ENCODE measurements at places on chromosomes 1 and 21.
A peak's percentile ranks its signal among the peaks of the same experiment; 100 is the strongest.

DNA sequence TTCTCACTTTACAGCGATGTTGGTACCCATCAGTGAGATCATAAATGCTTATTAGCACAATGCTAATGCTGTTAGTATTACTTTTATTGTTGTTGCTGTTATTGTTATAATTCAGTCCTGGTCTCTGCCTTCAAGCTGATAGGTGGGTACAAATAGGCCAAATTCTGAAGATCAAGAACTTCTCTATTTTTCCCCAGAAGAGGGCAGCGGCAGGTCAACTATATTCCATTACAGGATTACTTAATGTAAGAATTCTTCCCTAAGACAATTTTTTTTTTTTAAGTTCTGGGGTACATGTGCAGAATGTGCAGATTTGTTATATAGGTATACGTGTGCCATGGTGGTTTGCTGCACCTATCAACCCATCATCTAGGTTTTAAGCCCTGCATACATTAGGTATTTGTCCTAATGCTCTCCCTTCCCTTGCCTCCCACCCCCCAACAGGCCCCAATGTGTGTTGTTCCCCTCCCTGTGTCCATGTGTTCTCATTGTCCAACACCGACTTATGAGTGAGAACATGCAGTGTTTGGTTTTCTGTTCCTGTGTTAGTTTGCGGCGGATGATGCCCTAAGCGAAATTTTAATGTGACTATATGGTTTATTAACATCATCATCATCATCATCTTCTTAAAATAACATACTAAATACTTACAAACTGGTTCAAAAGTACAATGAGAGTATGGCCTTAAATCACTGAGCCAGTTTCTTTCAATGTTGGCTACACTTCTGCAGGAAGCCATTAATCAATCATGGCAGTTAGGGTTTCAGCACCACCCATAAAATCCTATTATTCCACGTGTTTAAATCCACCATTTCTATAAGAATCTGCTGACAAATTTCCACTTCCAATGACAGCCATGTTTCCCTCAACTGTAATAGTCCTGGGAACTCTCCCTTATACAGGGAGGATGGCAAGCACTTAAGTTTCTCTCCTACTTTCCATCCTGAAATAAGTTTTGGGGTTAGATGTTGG, 19.2 kb downstream of the SLC19A2 start:
- peak; percentile 37 for DNase-seq

- DNase-seq = no peak
Observed at GRCh38 chr1:219371471-219371870, 197.8 kb downstream of the LYPLAL1 start.

DNA sequence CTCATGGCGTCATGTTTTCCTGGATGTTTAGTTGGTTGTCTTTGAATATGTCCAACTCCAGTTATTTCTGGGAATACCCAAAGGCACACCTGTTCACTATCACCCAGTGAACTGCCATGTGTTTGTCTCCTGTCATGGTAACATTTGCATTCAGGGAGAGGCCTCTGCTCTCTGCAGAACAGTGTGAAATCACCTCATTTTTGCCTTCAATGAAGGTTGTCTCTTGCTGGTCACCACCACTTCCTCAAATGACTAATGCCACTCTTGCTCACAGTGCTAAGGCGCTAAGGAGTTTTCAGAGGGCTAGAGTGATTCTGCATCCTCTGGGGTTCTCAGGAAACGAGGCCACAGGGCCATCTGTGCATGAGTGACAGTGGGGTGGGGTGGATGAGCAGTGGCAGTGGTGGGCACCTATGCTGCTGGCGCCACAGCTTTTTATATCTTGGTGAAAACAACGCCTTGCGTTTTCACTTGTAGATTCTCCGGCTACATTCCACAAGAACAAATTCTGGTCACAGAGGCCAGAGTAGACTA, 60.0 kb upstream of the ATP5PO start:
- DNase-seq = peak; percentile 66

DNA sequence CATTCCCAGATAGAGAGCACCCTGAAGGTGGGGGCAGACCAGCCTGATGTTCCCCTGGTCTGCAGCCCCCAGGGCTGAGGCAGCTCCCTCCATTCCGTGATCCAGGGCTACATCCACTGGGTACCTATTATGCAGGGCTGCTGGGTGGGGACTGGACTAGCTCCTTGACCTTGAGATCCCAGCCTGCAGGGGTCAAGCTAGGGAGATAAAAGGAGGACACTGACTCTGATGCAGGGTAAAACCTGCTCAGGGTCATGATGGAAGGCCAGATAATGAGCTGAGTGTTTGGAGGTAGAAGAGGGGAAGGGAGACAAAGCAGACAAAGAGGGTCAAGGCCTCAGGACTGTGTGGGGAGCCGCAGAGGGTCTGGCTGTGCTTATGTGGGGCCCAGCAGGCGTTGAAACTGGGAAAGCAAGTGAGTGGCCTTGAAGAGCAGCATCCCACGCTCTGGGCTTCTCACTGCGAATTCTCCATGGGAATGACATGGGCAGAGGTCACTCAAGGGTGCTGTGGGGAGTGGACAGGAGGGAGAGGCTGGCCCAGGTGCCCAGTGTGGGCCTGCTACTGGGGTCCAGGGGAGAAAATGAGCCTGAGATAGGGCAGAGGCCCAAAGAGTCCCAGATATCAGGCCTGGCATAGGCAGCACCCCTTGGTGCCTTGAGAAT, 9.7 kb downstream of the FOXO6 start:
- no peak for DNase-seq

- peak; percentile 100 for DNase-seq
Observed at GRCh38 chr1:110338309-110338885, 780 bp upstream of the RBM15 start.

- no peak for DNase-seq
Observed at GRCh38 chr1:48588061-48588460, 116.1 kb upstream of the SPATA6 start.

- no peak for DNase-seq
Observed at GRCh38 chr21:38439426-38439825, 58.9 kb downstream of the ERG start.

GRCh38 chr1:42463921-42464320, 835 bp downstream of the CCDC30 start:
- no peak for DNase-seq

DNA sequence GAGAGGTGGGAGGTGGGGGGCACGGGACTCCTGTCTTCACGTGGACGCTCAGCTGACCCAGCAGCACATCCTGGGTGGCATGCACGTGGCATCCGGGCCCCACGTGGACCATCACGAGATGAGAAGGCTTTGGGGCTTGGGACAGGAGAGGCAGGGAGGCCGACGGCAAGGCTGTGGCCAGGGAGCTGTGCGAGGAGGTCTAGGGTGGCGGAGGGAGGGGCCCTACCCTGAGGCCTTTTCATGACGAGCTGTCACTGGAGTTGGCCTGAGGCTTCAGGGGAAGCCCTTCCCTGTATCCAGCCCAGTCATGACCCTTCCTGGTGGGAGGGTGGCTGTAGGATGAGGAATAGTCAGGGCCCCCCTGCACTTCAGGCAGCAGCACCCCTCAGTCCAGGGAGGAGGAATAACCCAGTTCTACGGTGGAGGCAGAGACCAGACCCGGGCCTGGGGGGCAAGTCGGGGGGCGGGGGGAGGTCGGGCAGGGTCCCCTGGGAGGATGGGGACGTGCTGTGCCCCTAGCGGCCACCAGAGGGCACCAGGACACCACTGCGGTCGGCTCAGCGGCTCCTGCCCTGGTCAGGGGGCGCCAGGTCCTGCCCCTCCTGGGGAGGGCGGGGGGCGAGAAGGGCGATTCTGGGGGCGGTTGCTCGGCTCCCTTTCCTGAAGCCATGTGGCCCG, 2.0 kb upstream of the PERM1 start:
- DNase-seq = no peak

GRCh38 chr1:67674260-67675011, 10.6 kb upstream of the GADD45A start:
- no peak for DNase-seq

- DNase-seq = no peak
Observed at GRCh38 chr1:23911921-23912320, 1.2 kb downstream of the CNR2 start.

GRCh38 chr1:4086921-4087320, 186.8 kb upstream of the C1orf174 start:
- no peak for DNase-seq

DNA sequence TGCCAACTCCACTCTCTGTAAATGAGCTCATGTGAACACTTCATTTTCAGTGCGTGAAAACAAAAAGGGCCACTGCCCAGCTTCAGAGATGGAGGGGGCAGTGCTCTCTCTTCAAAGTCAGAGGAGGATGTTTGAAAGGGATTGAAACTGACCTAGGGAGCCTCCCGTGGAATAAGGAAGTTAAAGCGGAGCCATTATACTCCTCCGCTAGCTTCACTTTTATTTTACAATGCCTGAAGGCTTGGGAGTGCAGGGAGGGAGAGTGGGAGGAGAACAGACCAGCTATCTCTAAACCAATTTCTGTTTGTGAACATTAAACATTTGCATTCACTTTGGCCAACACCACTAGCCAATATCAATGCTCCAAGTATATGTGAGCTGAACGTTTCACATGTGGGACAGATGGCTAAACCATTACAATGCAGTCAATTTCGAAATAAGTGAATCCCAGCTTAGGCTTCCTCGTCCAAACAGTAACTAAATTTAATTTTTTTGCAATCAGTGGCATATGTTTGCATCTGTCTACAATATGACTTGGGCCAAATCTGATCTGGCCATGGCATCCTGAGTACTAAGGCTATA, 126.9 kb downstream of the ESRRG start:
- DNase-seq = no peak

GRCh38 chr1:43348809-43349593, 9.8 kb upstream of the CDC20 start:
- DNase-seq = peak; percentile 78

DNA sequence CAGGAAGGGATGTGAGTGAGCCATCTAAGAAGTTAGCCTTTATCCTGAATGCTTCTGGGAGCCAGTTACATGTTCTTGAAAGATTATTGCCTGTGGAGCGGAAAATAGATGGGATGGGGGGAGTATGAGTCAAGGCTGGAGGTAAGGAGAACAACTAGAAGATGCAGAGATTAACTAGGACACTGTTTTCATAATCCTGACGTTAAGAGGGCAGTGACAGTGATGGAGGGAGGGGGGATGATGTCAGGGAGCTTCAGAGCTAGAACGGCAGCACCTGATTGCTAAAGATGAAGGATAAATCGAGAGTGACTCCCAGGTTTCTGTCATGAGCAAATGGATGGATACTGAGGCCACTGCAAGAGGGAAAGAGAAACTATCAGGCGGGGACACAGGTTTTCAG, 10.0 kb upstream of the RCSD1 start:
- DNase-seq = no peak

- no peak for DNase-seq
Observed at GRCh38 chr1:43705982-43706597, 1.2 kb upstream of the ST3GAL3 start.

DNA sequence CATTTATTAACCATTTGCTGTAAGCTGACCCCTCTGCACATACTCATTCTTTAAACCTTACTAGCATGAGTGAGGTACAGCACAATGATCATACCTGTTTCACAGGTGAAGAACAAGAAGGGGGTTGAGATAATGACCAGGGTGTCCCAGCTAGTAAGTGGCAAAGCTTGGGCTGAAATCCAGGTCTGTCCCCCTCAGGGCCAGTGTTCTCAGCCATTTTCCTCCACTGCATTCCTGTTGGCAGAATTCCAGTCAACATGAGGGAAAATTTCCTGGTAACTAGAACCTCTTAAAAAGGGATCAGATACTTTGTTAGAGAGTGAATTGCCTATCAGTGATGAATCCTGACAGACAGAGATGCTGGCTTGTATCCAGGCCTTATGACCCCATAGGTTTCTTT, 48.1 kb downstream of the SPATA46 start:
- DNase-seq = no peak

GRCh38 chr1:99004861-99005442, at the start of gene PLPPR5:
Gene PLPPR5 (minus strand): TSS chr1:99004861. CDS start chr1:99004671, 190 bp downstream.
- DNase-seq = no peak

GRCh38 chr1:100414693-100415497, 62.6 kb downstream of the CDC14A start:
- no peak for DNase-seq

DNA sequence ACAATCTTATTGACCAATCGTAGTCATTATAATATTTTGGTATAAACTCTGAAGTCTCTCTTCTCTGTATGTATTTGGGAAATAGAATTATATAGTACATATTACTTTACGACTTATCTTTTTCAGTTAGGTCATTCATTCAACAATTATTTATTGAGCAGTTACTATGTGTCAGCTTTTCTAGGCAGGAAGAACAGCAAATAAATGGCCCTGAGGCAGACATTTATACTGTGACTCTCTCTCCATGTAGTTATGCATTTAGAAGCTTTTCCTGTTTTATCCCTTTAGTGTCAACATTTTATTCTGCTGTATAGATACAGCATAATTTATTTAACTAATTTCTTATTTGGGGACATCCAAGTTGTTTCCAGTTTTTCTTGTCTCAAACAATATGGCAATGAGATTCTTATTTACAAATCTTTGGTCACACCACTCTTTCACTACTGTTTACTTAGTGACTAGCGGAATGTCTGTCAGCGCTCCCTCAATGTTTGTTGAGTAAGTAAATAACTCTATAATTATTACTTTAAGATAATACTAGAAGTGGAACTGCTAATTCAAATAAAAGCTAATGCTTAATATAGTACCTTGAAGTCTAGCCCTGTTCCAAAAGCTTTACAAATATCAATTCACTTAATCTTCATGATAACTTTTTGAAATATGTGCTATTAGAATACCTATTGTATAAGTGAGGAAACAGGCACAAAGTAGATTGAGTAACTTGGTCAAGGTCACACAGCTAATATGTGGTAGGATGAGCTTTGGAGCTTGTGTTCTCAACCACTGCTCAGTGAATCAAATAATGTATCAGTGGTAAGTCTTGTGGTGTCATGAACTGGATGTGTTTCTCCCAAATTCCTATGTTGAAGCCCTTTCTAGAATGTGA, 465.6 kb downstream of the SIPA1L2 start:
- no peak for DNase-seq

GRCh38 chr1:115089420-115090185, at the start of gene TSPAN2:
Gene TSPAN2 (minus strand): TSS chr1:115089503. CDS start chr1:115089432, 71 bp downstream.
- no peak for DNase-seq

DNA sequence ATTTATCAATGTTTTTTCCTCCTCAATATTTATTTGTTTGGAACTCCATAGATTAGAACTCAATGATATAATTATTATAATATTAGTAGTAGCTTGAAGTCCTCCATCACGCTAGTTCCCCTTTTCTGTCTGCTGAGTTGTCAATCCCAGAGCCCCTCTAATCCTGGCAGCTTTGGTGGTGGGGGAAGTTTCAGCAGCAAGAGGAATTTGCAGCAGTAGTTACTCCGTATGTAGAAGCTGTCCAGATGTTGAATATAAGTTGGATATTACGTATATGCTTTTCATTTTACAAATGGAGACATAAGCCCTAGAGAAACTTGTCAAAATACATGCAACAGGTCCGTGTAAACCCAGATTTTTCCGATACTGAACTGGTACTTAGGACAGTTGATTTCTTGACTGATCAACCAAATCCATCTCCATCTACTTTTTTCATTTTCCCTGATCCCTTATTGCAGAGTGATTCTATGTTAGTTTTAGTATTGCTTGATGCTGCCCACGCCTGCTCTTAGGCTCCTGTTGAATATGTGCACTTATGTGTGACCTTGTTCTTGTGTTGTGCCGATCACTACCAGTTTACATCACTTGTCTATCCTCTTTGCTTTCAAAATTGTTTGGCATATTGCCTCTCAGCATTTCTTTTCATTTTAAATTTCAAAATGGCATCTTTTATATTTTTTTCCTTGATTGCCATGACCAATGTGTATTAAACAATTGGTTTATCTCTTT, 28.1 kb downstream of the SMAP2 start:
- no peak for DNase-seq

Measured in RKO (cell line).